ENCODE measurements at places on chromosomes 1 and 21. TPM values are rescaled to one million over a fixed set of nuclear protein-coding genes. Genes with fewer than 3 reads are reported as not detected.

S100A5 gene
- total RNA-seq: not detected

RGS13 gene
- not detected for total RNA-seq

HUNK gene
- total RNA-seq: 1.4 TPM

SAMD13 gene
- total RNA-seq: 5.4 TPM

INKA2 gene
- 0.79 TPM for total RNA-seq

ZNF695 gene
- not detected for total RNA-seq

ARHGAP30 gene
- total RNA-seq: 15.7 TPM

MACO1 gene
- total RNA-seq: 48.4 TPM

DCAF6 gene
- 98.8 TPM for total RNA-seq

CTNNBIP1 gene
- total RNA-seq: 20.1 TPM

GRCh38 chr1:163774401-163774945 is 452.7 kb downstream of the NUF2 start:
- H3K4me3 ChIP-seq: no peak overlapping the region
- DNase-seq: no peak
- H3K4me1 ChIP-seq: no peaks in the 10 kb centered on the region
- H3K36me3 ChIP-seq: no peaks in the 10 kb centered on the region
- no peaks in the 10 kb centered on the region for H3K27me3 ChIP-seq
- no peak overlapping the region for H3K27ac ChIP-seq

GRCh38 chr21:45916011-45916840 is 65.3 kb upstream of the COL6A1 start:
- H3K4me3 ChIP-seq: no peak overlapping the region
- H3K27ac ChIP-seq: no peak overlapping the region
- no peaks in the 10 kb centered on the region for H3K4me1 ChIP-seq
- H3K36me3 ChIP-seq: no peaks in the 10 kb centered on the region
- no peak for DNase-seq
- no peaks in the 10 kb centered on the region for H3K27me3 ChIP-seq

DNA sequence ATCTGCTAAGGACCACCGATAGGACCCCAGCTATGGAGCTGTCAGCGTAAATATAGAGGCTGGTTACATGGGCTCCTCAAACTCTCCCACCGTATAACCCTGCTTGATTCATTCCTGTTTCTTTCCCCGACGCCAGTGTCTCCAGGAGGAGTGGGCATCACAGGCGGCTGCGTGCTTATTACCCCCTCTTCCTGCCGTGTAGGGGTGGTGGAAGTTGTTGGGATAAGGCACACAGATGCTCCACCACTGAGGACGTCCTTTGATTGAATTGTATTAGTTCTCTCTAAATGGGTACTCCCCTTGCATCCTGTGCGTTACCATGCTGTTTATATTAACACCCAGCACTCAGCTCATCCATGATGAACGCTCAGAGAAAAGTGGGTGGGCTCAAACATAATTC is 104.6 kb downstream of the ZBTB18 start:
- no peak overlapping the region for H3K27ac ChIP-seq
- no peaks in the 10 kb centered on the region for H3K36me3 ChIP-seq
- no peaks in the 10 kb centered on the region for H3K27me3 ChIP-seq
- no peak overlapping the region for H3K4me3 ChIP-seq

DNA sequence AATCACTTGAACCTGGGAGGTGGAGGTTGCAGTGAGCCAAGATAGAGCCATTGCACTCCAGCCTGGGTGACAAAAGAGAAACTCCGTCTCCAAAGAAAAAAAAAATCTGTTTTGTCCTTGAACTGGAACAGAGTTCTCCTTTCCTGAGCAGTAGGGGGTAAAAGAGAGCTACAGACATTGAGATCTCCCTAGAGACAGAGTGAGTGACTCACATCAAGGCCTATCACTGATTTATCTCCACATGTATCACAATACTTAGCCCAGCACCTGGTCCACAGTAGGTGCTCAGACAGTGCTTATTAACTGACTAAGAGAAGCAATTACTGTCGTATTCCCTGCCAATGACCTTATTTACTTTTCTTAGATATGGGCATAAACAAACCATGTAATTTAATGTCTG is 354.1 kb upstream of the C1orf87 start:
- DNase-seq: no peak
- H3K27me3 ChIP-seq: no peaks in the 10 kb centered on the region
- no peak overlapping the region for H3K4me3 ChIP-seq
- no peak overlapping the region for H3K27ac ChIP-seq
- no peaks in the 10 kb centered on the region for H3K36me3 ChIP-seq
- no peaks in the 10 kb centered on the region for H3K4me1 ChIP-seq

GRCh38 chr1:3590951-3591865 is 20.1 kb downstream of the MEGF6 start:
- DNase-seq: no peak
- H3K27ac ChIP-seq: no peak overlapping the region
- peaks cover 4% of the 10 kb centered on the region for H3K27me3 ChIP-seq
- H3K4me3 ChIP-seq: no peak overlapping the region

- no peaks in the 10 kb centered on the region for H3K36me3 ChIP-seq
- no peaks in the 10 kb centered on the region for H3K4me1 ChIP-seq
- H3K27me3 ChIP-seq: no peaks in the 10 kb centered on the region
- H3K4me3 ChIP-seq: no peak overlapping the region
- no peak overlapping the region for H3K27ac ChIP-seq
Measured at GRCh38 chr1:98374098-98374497, 287.4 kb upstream of the SNX7 start.

DNA sequence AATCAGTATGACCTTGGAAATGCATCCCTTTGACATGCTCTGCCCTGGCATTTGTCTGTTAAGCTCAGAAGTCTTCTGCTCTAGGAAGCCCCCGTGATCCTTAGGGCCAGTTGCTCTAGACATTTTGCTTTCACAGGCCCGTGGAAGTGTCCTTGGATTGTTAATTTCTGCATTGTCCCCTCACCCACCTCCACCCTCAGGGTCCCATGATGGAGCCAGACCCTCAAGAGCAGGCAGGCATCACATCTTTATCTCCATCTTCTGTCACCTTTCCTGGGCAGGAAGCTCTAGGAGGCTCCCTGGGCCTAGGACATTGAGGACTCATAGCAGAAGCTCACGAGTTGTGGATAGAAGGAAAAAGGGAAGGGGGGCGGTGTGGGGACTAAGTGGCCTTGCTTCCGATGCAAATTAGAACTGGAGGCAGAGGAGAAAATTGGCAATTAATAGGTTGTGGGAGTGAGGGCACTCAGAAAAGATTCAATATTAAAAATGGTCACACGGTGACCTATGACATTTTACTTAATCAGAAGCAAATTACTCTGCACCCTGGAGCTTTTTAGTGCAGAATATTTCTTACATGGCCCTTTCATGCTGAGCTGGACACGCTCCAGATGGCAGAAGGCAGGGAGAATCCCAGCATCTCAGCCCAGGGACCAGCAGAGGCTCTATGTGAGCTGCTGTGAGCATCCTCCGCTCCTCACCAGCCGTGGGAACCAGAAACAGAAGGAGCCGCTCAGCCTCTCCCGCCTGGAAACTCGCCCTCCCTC is 185.0 kb downstream of the MATN1 start:
- H3K27me3 ChIP-seq: no peaks in the 10 kb centered on the region
- DNase-seq: no peak
- no peaks in the 10 kb centered on the region for H3K36me3 ChIP-seq
- H3K4me1 ChIP-seq: no peaks in the 10 kb centered on the region
- H3K4me3 ChIP-seq: no peak overlapping the region

DNA sequence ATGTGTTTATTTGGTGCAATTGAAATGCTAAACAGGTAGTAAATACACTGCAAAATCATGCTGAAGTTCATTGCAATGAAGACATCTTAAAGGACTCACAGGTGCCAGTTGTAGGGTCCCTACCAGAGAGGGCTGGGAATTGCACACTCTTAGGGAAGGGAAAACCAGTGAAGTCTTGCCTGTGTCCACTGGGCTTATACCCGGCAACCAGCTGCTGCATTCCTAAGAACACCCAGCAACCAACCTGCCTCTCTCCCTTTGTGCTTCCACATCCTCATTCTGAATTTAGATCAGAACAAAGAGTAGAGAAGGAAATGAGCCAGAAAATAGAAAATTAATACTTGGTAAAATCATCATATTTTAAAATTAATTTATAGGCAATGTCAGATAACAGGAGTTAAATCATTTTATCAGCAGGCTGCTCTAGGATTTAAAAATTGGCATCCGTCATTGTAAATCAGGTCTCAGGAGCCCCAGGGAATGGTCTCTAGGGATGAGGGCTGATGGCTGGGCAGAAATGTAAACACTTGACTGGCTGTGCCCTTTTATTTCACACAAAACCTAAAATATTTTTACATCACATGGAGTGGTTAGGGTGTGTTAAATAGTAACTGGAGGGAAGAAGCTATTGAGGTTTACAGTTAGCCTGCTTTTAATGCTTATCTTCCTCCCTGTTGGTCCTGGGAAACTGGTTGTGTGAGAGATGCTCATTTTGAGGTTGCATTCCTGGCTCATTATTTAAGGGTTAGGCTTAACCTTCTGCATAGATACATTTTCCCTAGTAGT is 31.3 kb downstream of the PTGFRN start:
- no peak for DNase-seq
- H3K36me3 ChIP-seq: no peaks in the 10 kb centered on the region
- H3K4me1 ChIP-seq: peaks cover 13% of the 10 kb centered on the region

DNA sequence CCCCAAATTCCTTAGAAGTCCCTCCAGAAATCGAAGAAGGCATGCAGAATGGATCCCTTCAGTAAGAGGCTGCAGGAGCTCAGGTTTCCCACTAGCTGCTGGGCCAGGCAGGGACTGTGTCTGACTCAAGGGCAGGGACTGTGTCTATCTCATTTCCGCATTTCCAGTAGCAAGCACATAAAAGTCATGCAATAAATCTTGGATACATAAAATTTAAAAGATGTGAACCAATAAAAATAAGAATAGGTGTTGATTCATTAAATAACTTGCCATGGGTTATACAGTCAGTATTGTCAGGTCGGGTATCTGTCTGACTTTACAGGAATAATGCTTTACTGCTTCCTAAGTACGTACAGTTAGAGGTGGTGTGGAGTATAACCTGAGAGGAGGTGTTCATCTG is 15.2 kb downstream of the PM20D1 start:
- no peak for DNase-seq
- H3K4me3 ChIP-seq: no peak overlapping the region
- no peaks in the 10 kb centered on the region for H3K4me1 ChIP-seq
- no peaks in the 10 kb centered on the region for H3K36me3 ChIP-seq
- no peak overlapping the region for H3K27ac ChIP-seq

DNA sequence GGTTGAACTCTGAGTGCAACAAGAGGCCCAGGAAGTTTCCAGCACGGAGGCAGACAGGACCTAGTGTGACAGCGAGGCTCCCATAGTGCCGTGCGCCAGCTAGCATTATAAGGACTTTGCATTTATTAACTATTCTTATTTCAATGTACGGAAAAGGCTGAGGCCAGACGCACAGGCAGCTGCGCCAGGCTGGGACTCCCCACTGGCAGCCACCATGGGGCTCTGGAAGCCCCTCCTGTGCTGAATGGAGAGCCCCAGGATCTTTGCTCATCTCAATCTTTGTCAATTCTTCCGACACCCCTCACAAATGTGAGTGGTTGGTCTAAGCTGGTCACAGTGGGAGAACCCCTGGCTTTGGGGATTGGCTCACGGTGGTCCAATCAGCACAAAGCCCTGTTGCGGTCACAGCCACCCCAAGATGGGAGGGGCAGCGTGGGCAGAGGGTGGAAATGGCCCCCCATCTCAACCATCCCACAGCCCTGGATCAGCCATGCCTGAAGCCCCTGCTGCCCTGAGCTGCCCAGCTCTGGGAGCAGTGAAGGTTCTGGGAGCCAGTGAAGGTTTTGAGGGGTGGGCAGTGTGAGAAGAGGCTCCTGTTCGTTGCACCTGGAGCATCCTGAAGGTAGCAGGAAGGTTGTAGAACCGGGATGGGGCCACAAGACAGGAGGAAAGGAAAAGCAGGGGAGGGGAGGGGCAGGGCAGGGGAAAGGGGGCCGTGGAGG is 59.5 kb upstream of the ADARB1 start:
- no peak overlapping the region for H3K27ac ChIP-seq
- no peak overlapping the region for H3K4me3 ChIP-seq
- no peaks in the 10 kb centered on the region for H3K36me3 ChIP-seq
- no peaks in the 10 kb centered on the region for H3K27me3 ChIP-seq
- peaks cover 11% of the 10 kb centered on the region for H3K4me1 ChIP-seq

DNA sequence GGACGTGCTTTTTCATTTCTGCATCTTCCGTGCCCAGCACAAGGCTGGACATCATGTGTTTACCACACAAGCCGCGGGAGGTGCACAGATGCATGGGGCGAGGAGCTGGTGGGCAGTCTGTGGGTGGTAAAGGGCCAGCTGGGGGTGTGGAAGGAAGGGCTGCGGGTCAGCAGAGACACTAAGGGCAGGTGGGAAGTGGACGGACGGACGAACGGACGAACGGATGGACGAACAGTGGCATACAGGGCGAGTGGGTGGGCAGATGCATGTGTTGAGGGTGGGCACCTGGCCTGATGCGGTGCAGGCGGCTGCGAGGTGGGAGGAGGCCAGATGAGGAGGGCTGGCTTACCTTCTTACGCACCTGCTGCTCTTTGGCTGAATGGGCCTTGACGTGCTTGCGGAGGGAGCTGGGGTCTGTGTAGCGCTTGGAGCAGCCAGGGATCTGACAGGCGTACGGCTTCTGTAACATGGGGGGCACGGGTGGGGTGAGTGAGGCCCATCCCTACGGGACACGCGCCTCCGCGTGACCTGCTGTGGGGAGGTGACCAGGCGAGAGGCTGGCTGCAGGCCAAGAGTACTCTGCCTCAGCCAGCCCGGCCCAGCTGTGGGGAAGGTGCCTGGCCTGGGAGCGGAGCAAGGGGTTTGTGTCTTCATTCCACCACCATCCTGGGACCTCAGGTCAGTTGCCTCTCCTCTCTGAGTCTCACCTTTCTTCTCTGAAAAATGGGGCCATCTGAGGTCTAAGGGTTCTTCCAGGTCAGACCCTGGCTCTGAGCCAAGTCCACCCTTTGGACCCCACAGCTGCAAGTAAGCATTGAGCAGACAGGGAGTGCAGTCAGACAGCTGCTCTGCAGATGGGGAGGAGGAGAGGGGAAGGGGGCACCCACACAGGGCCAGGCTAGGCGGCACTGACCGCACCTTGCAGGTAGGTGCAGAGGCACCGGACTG is 65.5 kb downstream of the DMRTB1 start:
- H3K4me3 ChIP-seq: no peak overlapping the region
- no peaks in the 10 kb centered on the region for H3K36me3 ChIP-seq
- no peak overlapping the region for H3K27ac ChIP-seq

- no peaks in the 10 kb centered on the region for H3K27me3 ChIP-seq
- no peak overlapping the region for H3K27ac ChIP-seq
- no peak for DNase-seq
- no peak overlapping the region for H3K4me3 ChIP-seq
Measured at GRCh38 chr1:47647327-47647845, 209.5 kb downstream of the FOXD2 start.

All from adrenal gland (tissue), 19 donors.